Mesothelial cell of epicardium (in vitro differentiated cells): ENCODE measurements at places on chromosomes 13 and 19.
A peak's percentile ranks its signal among the peaks of the same experiment; 100 is the strongest.

DNA sequence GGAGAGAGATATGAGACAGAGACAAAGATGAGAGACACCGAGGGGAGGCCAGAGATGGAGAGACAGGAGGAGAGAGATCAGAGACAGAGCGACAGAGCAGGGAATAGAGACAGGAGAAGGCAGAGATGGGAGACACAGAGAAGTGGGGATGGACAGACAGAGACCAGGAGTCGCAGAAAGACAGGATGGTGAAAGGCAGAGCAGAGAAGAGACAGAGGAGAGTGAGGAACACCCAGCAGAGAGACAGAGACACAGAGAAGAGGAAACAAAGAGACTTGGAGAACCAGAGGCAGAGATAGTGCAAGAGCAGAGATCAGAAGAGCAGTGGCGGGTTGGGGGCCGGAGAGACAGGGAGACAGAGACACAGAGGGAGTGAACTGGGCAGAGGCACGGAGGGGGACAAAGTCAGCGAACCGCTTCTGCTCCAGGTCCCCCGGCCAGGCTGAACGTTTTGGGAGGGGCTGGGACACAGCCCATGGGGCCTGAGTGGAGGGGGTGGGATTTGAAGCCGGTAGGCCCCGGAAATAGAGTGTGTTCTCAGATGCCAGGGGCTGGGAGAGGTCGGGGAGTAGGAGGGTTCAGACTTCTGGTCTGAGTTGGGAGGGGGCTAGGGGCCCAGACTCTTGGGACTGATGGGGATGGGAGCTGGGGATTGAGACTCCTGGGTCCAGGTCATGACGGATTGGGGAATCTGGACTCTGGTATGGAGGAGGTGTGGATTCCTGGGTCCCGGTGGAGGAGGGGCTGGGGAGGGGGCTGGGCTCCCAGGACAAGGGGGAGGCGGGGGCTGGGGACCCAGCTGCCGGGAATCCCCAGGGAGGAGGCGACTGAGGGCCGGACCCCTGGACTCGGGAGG lies 654 bp downstream of the ZNF579 start:
- peak overlapping the region; percentile 96 for H3K27ac ChIP-seq
- peaks cover 22% of the 10 kb centered on the region for H3K36me3 ChIP-seq
- peak overlapping the region; percentile 90 for H3K4me3 ChIP-seq
- DNase-seq = no peak
- H3K4me1 ChIP-seq = peaks cover 24% of the 10 kb centered on the region

- H3K36me3 ChIP-seq = peaks cover 2% of the 10 kb centered on the region
- peaks cover 12% of the 10 kb centered on the region for H3K4me1 ChIP-seq
- no peak for DNase-seq
- H3K27ac ChIP-seq = no peak overlapping the region
- H3K4me3 ChIP-seq = no peak overlapping the region
- H3K27me3 ChIP-seq = no peaks in the 10 kb centered on the region
Measured at GRCh38 chr13:48278806-48279205, 24.7 kb upstream of the RB1 start.

DNA sequence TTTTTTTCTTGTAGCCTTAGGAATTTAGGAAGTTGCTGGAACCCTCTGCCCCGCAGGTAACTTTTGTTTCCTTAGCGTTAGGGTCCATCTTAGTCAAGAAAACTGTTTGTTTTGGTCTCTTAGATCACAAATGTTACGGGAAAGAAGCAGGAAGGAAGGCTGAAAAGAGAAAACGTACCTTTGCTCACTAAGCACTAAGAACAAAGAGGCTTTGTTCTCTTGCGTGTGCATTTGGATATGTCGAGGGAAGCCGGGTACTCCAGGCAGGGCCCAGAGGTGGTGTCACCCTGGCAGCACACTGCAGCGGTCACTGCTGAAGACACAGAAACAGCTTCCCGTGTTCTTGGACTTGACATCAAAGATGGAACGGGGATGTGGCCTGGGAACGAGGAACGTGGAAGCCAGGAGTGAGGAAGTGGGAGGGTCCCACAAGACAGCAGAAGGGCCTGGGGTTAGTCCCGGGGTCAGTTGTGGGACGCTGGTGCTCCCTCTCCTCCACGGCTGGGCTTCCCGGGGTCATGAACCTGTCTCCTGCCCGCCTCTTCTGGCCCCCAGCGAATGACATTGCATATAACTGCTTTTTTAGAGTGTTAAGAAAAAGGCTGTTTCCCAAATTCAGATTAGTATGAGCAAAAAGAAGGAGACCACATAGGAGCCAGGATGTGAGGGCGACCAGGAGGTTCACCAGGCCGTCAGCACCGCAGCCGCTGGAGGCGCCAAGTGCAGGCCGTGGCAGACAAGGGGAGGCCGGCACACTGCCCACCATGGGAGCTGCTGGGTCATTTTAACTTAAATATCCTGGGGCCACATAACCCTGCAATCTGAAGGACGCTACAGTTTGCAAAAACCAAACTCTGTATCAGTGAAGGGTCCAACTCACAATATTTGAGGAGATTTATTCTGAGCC lies 31.6 kb downstream of the ATP11A start:
- H3K27me3 ChIP-seq = no peaks in the 10 kb centered on the region
- H3K4me1 ChIP-seq = peaks cover 74% of the 10 kb centered on the region
- H3K27ac ChIP-seq = peak overlapping the region; percentile 99
- DNase-seq = no peak
- peaks cover 3% of the 10 kb centered on the region for H3K36me3 ChIP-seq

DNA sequence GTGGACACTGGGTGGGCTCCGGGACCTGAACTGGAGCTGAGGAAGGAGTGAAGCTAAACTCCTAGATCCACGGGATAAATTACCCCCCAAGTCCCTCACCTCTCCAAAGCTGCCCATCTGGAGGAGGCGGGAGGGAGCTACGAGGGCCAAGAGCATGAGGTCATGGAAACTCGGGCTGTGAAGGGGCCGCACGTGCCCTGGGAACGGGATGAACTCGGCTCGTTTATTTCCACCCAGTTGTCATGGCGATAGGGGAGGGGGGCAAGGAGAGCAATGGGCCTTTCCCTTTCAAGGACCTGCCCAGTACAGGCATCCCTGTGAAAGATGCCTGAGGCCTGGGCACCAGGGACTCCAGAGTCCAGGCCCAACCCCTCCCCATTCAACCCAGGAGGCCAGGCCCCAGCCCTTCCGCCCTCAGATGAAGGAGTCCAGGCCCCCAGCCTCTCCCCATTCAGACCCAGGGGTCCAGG lies 3.8 kb downstream of the PPP1R12C start:
- H3K36me3 ChIP-seq = peaks cover 5% of the 10 kb centered on the region
- peak; percentile 74 for DNase-seq
- peaks cover 32% of the 10 kb centered on the region for H3K4me1 ChIP-seq

GRCh38 chr13:46756977-46757376 lies 40.0 kb downstream of the ESD start:
- H3K36me3 ChIP-seq = no peaks in the 10 kb centered on the region
- no peak for DNase-seq
- H3K27me3 ChIP-seq = peaks cover 5% of the 10 kb centered on the region
- no peaks in the 10 kb centered on the region for H3K4me1 ChIP-seq
- H3K4me3 ChIP-seq = no peak overlapping the region
- H3K27ac ChIP-seq = no peak overlapping the region
